B cell (primary cell): ENCODE measurements at places on chromosomes 4 and X.
A peak's percentile ranks its signal among the peaks of the same experiment; 100 is the strongest.

DNA sequence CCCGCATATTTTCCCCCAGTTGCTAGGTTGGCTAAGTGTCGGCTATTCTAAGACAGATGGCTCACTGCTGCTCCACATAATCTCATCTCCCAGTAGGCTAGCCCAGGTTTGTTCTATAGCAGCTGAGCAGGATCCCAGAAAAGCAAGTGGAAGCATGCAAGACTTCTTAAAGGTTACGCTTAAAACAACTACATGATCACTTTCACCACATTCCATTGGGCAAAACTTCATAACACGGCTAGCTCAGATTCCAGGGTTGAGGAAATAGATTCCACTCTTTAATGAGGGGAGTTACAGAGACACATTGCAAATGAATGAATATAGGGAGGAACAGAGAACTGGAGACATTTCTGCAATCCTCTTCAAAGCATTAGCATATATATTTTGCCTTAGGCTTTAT, 12.9 kb upstream of the RAB33B start:
- DNase-seq = no peak

DNA sequence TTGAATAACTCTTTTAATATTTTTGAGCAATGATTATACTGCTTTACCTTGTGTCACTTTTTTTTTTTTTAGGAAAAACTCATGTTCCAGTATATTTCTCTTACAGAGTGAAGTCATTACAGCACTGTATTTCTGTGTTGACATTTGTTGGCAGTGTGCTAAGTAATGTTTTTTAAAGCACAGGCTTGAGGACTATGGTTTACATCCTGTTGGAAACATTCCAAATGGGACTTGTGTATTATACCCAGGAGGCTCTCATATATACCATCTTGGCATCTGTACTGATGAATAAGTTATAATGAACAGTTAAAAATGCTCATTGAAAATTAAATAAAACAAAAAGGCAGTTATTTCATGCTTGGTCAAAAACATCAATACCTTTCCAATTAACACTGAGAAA, 33.8 kb downstream of the CEP44 start:
- DNase-seq = no peak

DNA sequence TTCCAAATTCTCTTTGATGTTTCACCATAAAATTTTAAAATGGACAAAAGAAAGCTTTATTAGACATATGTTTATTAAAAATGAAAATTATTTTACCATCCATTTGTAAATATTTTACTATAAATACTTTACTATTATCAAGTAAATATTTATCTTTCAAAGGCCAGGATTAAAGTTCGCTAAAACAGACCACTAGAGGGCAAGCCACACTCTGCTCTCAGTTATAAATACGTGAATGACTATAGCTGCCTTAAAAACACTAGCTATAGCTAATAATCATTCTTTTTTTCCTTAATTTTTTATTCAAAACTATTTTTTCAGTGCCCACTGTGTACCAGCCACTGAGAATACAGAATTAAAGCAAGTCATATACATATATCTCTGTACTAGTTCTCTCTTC, 38.6 kb downstream of the UNC5C start:
- no peak for DNase-seq

GRCh38 chrX:85111347-85111746, 107.7 kb downstream of the APOOL start:
- DNase-seq = peak; percentile 10

DNA sequence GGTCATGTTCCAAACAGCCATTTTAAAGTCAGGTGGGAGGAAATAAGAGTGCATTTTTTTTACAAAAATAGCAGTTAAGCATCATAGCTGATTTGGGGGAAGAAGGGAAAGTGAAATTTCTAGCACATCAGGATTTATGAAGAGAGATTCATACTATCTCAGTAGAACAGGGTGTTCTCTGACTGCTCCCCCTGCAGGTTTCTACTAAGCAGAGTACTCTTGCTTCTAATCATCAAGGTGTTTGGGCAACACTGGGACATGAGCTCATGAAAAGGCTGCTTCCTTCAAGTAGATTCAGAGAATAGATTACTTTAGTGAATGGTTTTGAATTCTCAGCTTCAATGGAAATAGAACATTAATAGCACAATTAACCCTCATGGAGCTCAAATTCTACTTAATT, 591.4 kb upstream of the PCDH10 start:
- no peak for DNase-seq

- DNase-seq = no peak
Observed at GRCh38 chr4:136690360-136690759, 841.9 kb downstream of the PCDH18 start.

DNA sequence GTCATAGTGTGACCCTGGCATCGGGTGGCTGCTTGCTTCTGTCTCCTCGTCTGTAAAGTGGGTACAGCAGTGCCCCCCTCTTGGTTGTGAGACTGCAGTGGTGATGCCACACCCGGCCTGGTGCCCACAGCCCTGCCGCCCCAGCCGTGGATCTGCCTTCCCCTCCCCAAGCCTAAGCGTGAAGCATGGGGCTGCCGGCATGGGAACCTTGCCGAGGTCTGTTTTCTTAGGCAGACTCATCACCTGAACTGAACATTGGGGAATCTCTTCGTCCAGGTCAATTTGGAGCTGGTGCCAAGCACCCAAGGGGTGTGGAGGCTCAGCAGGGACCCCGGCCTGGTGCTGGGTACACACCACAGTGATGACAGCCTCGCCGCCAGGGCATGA, 108.4 kb downstream of the PSAPL1 start:
- DNase-seq = no peak

DNA sequence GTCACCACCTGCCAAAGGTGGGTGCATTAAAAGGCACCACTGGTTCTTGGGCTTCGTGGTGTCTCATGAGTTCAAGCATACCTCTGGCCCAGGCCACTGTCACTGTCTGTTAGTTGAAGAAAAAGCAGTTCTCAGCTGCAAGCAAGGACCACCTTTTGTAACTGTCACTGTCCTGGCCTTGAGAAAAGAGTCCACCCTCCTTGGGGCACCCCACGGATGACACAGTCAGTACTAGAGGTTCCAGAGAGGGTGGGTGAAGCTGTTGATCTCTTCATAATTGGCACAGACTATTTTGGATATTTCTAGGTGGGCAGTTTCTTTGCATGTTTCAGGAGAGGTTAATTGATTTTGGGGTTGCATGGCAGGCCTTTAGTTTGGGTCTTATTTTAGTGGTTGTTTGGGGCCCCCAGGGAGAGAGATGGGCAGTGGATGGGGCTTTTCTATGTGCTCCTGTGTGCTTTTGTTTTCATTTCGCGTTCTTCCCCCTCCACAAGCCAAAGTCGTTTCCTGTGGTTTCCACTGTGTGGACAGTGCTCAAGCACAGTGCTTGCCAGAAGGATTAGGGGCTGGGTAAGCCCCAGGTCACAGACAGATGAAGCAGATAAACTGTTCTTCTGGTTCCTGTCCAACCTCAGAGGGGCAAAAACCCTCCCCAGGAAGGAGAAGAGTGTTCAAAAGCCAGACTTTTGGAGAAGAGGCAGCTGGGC, 156.2 kb upstream of the PPP1R2C start:
- DNase-seq = peak; percentile 57

DNA sequence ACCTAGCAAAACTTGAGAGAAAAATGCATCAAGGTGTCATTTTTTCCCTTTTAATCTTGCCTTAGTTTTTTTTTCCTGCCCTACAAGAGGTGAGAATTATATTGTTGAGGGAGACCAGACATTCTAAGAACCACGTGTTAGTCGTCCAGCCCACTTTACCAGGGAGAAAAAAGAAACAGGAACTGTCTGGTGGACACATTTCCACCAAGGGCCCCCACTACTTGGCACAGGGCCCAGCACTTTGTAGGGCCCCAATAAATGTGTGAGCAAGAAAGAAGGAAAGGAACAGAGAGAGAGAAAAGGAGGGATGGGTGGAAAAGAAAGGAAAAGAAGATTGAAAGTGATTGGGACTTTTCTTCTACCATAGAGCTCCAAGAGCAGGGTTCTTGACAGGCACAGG, 3.9 kb upstream of the EGFL6 start:
- no peak for DNase-seq

- DNase-seq = peak; percentile 33
Observed at GRCh38 chr4:47484168-47484567, 907 bp upstream of the ATP10D start.

DNA sequence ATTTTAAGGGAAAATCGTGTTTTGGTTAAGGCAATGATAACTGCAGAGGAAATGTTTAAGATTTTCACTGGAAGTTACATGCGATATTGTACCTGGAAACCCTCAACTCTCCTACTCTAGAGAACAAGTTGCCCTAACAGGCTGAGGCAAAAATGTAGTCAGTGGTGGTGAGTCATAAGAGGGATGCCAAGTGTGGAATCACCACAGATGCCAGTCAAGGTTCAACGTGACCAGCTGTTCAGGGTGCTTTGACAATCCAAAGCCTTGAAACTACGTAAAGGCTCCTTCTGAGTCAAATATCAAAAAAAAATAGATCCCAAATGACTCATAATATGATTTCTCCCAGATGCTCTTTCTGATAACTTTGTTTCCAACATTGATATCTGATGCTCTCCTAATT, 77.9 kb upstream of the AFF2 start:
- no peak for DNase-seq

DNA sequence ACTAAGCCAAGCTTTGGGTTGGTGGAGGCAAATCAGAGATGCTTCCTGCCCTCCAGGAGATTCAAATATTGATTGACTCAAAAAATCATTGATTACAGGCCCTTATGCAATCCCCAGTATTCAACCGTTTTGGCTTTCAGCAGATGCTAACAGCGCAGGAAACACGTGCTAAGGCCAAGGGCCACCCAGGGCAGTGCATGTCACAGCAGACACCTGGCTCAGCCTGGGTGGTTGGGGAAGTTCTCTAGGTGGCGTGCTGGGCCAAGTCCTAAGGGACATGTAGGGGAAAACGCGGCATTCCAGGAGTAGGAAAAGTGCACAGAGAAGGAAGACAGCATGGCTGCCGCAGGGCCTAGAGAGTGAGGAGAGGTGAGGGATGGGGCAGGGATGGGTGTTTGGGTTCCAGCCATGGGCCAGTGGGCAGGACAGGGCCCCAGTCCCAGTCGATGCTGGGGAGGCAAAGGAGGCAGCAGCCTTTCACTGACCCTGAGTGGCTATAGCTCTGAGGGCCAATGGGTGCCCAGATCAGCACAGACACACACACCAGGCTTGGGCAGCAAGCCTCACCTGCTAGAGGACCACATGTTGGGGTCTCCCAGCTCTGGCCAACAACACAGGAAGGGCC, 239.1 kb downstream of the EVC2 start:
- DNase-seq = no peak

- DNase-seq = no peak
Observed at GRCh38 chr4:168720396-168720900, 223.6 kb downstream of the PALLD start.

DNA sequence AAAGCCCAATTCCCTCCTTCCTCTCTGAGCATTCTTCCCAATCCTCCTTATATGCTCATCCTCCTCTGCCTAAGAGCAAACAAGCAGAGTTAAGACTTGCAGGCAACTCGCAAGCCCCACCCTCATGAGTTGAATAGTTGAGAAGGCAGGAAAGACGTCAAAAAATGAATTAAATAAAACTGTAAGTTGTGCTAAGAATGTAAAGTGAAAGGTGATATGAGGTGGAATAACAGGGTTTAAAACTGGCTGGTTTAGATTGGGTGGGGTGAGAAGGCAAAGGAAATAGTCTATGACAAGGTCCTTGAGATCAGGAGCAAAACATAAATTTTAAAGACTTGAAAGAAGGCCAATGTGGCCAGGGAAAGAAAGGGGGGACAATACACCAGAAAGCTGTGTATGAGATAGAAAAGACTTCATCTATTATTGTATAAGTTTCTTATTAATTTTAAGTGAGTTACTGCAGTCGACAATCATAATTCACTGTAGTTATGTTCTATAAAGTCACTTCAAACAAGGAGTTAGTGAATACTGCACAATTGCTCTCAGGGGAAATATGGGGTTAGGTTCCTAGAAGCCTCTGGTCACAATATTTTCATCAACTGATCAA, 124.9 kb downstream of the RELL1 start:
- no peak for DNase-seq

- no peak for DNase-seq
Observed at GRCh38 chrX:133189195-133189594, 29.0 kb downstream of the TFDP3 start.

DNA sequence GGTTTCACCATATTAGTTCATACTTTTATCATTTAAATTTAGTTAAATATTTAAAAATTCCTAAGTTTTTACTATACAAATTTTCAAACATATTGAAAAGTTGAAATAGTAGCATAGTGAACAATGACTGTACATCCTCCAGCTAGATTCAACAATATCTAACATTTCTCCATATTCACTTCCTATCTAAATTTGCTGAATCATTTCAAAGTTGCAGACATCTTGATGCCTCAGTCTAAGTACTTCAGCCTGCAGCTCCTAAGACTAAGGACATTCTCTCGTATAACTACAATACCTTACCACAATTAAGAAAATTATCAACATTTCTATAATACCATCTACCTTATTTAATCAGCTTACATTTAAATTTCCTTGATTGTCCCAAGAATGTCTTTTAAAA, 132.7 kb downstream of the TMEM164 start:
- no peak for DNase-seq

DNA sequence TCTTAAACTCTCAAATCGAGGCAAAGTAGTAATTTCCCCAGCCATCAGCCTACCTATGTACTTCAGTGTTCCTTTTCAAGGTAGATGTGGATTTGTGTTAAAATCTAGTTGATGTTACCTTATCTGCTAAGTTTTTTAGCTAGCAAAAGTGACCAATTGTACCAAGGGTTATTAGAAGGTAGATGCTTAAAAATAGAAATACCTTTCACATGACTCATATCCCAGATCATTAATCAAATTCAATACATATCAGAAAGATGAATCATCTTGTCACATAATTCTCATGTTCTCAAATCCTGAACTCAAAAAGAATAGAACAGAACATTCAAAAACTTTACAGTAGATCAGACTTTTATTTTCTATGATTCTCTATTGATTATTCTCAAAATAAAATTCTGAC, 3.5 kb downstream of the ENAM start:
- DNase-seq = no peak

GRCh38 chr4:159400558-159401225, 297.8 kb downstream of the RAPGEF2 start:
- DNase-seq = no peak

GRCh38 chr4:153156263-153156662, 48.0 kb upstream of the TRIM2 start:
- DNase-seq = peak; percentile 34

GRCh38 chr4:1576961-1577821, 106.9 kb downstream of the FAM53A start:
- no peak for DNase-seq

GRCh38 chr4:129565214-129565613, 469.3 kb downstream of the C4orf33 start:
- DNase-seq = no peak

- DNase-seq = no peak
Observed at GRCh38 chrX:69014200-69014599, 151.1 kb downstream of the PJA1 start.

DNA sequence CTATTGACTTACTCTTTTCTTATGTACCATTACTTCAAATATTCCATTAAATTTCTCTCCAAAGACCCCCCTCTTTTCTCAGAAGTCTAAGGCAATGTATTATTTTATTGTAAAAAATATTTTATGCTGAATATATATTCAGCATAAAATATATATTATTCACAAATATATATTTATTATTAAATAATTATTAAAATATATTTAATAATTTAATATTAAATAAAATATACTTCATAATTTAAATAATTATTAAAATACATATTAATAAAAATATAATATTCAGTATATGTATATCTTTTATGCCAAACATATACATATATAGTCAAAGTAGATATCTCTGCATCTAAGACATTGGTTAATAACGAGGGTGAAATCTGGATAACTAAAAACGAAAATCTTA, 418.4 kb downstream of the GASK1B start:
- DNase-seq = no peak
